Activated CD4-positive, alpha-beta T cell treated with anti-CD3 and anti-CD28 coated beads for 1 hour (primary cell): ENCODE measurements at places on chromosomes 6 and 20.

DNA sequence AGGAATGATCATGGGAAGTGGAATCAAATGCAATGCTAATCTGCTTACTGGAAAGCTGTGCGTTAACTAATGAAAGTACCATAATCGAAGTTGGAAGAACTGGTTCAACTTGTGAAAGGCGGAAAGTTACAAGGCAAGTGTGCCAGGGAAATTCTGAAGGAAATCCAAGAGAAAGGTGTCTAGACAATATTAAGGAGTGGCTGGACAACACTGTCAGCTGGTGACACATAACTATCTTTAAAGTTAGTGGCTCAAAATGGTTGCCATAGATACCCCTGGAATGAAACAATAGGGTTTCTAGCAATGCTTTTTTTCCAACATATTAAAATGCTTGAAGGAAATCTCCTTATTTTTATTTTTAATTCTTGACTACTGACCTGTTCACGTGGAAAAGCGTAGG is 90.4 kb downstream of the BMP2 start:
- no peak for DNase-seq

GRCh38 chr6:20246125-20246524 is 33.9 kb upstream of the MBOAT1 start:
- no peak for DNase-seq

- DNase-seq = no peak
Observed at GRCh38 chr6:46583081-46583480, 69.5 kb downstream of the CYP39A1 start.

DNA sequence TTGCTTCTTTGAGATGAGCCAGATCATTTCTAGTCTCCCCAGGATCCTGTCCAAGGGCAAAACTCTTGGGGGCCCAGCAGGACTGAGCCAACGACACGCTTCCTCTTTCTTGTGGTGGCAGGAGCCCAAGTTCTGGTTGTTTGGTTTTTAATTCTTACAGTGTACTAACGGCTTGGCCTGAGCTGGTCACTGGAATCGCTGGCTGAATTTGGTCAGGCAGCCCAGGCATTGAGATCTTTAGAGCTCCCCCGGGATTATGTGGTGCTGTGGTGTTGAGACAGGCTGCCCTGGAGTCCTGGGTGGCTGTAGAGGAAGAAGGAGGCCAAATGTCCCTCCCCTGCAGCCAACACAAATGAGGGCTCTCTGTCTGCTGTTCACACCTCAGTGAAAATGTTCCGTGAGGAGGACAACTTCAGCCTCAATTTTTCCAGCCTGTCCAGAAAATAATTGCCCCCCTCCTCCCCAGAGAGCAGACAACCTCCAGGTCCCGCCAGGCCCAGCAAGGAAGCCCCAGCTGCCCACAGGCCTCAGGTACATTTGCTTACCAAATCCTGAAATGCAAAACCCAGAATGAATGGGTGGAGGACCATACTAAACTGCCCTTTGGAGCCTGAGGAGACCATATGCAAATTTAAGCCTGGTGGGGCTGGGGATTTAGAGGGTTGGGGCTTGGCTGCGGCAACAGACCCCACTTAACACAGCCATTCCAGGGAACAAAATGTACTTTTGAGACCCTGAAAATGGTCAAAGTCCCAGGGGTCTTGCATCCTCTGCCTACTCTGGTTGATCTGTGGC is 23.6 kb downstream of the BNIP5 start:
- no peak for DNase-seq

- no peak for DNase-seq
Observed at GRCh38 chr6:152130441-152130840, 323.0 kb downstream of the ESR1 start.

DNA sequence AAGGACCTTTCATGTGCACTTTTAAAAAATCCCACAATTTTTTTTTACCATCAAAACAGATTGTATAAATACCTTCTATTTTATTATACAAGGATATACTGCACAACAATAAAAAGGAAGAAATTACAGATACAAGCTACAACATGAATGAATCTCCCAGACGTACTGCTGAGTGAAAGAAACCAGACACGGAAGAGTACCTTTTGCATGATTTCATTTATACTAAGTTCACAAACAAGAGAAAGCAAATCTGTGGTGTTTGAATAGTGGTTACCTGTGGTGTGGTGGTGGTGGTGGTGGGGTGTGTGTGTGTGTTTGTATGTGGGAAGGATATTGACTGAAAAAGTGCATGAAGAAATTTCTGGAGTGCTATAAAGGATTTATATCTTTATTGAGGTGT is 6.8 kb upstream of the PLCB4 start:
- DNase-seq = no peak

DNA sequence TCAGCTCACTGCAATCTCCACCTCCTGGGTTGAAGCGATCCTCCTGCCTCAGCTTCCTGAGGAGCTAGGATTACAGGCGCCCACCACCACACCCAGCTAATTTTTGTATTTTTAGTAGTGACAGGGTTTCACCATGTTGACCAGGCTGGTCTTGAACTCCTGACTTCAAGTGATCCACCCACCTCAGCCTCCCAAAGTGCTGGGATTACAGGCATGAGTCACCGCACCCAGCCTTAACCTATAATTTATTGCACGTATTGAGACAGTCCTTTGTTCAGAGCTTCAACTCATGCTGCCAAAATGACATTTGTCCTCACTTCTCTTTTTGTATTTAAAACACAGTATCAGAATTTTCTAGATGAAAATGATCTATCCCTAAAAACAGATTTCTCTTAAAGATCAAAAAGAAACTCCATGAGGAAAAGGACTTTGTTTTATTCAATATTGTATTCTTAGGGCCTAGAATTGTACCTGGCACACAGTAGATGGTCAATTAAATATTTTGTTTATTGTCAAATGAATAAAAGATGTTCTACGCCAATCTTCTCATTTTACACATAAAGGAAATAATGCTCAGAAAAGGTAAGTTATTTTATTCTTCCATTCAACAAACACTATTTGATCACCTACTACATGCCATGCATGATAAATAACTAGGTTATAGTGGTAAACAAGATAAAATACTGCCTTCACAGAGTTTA is 10.8 kb downstream of the SERAC1 start:
- no peak for DNase-seq

DNA sequence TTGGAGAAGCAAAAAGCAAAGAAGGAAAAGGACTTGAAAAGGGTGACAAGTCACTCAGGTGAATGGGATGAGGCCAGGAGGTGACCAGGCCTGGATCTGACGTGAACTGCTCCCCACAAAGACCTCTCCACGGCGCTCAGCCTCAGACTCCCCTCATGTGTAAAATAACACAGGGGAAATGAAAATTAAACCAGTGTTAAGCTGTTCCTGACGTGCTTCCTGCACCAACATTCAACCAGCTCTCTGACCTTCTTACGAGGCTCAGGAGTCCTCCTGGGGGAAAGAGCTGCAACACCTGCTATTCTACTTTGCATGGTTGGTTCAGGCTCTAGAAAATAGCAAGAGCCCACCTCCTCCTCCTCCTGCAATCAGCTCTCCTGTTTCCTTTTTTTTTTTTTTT is 256.7 kb downstream of the ATXN1 start:
- DNase-seq = no peak

DNA sequence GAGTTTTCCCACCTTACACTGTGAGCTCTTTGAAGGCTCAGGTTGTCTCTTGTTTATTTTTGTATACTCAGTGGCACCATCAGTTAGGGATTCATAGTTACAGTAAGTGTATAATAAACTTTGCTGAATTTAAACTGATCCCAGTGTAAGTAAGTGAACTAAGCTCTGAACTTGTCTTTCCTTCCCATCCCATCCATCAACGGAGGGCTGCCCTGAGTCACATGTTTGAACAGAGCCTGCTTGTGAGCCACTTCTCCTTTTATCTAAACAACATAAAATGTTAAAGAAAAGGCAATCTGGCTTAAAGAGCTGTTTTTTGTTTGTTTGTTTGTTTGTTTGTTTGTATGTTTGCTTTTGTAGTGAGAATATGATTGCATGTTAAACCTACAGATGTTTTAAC is 185.7 kb upstream of the MARCKS start:
- DNase-seq = no peak

- no peak for DNase-seq
Observed at GRCh38 chr20:58044286-58044685, 184.2 kb downstream of the ANKRD60 start.

GRCh38 chr6:136031982-136032381 is 180.5 kb downstream of the PDE7B start:
- no peak for DNase-seq

DNA sequence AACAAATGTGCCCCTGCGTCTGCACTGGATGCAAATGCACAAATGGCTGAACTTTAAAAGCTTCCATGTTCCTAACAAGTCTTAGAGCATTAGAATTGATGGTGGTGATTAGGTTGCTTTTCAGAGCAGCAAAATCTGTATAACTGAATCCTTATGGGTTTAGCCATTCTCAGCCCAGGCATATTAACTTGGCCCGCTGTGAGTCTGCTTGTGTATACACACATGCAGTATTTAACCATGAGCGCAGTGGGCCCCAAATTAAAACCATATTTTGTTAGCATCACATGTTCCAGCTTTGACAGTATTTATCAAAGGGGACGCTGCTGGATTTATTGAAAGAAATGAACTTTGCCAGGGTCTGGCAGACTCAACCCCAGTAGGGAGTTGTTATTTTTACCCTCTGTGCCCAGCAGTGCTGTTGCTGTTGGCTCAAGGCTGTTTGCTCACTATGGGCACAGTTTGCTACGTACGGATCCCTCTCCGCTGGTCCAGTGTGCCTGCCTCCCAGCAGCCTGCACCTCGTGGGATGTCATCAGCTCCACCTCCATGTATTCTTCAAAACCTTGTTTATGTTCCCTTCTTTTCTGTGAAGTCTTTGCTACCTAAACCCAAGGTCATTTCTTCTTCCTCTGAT is 144.7 kb downstream of the QRSL1 start:
- no peak for DNase-seq

DNA sequence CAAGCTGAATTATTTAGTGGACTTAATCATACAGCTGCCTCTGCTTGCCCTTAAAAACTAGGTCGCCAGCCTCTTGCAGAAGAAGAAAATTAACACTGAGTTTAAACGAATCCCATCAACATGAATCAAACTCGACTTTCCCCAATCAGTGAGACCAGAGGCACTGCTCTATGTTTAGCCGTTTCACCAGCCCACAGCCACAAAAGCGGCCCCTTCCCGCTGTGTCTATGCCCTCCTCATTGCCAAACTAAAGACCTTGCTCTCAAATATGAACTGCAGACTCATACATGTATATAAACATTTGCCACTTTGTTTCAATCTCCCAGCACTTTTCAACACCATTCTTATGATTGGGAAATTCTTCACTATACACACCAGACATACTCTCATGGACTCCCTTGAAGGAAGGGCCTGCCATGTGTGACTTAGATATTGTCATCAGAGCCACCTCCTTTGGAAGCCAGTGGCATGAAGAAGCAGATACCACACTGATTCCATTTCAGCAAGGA is 105.8 kb upstream of the ADGRF1 start:
- no peak for DNase-seq

DNA sequence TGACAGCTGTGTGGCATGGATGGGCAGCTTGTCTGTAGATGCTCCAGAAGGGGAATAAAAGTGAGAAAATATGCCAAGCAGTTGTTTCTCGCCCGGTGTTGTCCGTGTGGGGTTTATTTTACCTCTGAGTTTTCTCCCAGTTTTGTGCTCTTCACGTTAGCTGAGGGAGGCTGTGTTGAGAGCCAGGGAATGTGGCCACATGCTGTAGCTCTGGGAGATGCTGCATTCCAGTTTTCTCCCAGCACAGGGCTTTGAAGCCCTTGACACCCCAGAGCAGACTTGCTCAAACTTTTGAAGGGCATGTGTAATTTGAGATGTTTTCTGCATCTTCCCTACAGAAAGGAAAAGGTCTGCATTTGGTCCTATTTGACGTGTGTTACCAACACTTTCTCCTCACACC is 67.7 kb downstream of the RREB1 start:
- DNase-seq = no peak

DNA sequence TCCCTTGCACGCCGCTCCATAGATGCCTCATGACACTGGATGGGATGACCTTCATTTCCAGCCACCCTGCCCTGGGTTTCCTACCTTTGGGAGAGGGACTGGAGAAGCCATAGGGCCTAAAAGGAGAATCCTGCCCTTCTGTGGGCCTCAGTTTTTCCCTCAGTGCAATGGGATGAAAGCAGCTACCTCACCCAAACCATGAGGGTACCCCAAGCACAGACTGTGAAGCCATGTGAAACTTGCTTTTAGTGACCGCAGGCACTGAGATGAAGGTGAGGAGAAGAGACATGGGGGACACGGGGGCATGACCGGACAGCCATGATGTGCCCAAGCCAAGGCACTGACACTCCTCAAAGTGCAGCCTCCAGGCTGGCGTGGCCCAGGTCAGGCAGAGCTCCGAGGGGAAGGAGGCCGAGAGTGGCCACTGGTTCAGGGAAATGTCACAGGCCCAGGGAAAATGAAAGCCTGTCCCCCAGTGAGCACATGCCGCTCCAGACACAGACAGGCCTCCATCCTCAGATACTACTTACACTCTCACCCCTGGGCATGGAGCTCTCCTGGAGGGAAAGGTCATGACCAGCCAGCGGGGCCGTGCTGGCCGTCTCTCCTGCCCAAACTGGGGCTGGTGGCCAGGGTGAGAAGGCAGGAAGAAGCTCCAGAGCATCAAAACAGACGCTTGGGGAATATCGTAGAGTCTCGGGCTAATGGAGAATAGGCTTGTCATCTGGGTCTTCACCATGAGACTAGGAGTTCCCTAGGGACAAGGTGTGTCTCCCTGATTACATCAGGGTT is 116.2 kb downstream of the GRM4 start:
- no peak for DNase-seq

DNA sequence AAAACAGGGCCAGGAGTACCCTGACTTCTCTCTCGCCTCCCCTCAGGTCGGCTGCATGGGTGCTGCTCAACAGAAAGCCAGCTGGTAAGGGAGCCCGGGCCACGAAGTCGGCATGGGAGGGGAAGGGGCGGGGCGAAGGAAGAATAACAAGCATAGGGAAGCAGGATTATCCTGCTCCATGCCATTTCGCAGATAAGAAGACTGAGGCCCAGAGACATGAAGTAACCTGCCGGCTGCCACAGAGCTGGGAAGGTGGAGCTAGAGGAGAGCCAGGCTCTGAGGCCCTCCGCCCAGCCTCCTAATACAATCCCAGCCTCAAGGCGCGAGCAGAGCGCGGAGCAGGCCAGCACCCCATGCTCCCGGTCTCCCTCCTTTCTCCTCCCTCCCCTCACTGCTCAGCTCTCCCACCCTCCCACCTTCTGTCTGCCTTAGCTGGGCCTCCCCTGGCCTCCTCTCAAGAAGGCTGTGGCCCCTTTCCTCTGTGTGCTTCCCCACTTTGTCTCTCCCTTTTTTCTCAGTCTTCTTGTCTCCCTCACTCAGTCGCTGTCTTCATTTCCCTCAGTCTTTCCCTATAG is 13.2 kb upstream of the HMGA1 start:
- DNase-seq = no peak

DNA sequence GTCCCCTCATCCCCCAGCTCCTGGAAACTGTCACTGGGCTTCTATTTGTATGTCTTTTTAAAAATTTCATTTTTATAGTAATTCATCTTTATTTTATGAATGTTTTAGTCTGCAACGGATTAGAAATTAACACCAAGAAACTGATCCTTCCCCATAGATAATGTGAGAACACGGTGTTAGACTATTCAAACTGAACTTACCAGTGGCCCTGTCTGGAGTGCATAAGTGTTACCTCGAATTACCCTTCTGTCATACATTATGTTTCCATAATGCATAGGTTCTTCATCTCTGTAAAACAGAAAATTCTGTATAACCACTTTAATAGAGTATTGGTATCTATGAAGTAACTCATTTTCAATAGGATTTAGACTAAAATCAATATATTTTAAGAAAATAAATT is 6.4 kb downstream of the RSPH3 start:
- DNase-seq = no peak

GRCh38 chr6:128686084-128686483 is 165.7 kb upstream of the PTPRK start:
- DNase-seq = no peak

- DNase-seq = no peak
Observed at GRCh38 chr6:73579389-73579788, 58.6 kb upstream of the EEF1A1 start.
